ENCODE measurements at places on chromosomes 4 and X. TPM values are rescaled to one million over a fixed set of nuclear protein-coding genes. Genes with fewer than 3 reads are reported as not detected.

The UTP3 gene
- total RNA-seq: 16.1 TPM

The JCHAIN gene
- 1.8 TPM for total RNA-seq

DNA sequence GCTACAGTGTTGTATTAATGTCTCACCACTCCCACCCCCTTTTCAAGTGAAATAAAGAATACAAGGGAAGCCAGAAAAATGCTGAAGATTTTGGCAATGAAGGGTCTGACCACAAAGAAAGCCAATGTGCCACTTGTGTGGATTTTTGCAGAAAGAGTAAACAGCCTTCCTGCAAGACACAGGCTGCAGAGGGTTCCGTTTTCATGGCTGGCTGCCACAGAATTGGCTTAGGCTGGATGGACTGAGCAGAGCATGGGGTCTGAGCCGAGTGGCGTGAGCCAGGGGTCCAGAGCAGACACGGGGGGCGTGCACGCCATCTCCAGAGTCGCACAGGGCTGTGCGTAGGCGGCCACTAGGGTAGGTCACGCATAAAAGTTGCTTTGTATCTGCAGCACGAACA is 69.2 kb downstream of the MTNR1A start:
- DNase-seq: no peak

GRCh38 chrX:39450234-39450977 is 647.4 kb downstream of the BCOR start:
- no peak for DNase-seq

- DNase-seq: peak; percentile 87
Measured at GRCh38 chrX:24055043-24055356, 244 bp downstream of the EIF2S3 start.

The CTSO gene
- total RNA-seq: 10.3 TPM

The POF1B gene
- total RNA-seq: 354 TPM

DNA sequence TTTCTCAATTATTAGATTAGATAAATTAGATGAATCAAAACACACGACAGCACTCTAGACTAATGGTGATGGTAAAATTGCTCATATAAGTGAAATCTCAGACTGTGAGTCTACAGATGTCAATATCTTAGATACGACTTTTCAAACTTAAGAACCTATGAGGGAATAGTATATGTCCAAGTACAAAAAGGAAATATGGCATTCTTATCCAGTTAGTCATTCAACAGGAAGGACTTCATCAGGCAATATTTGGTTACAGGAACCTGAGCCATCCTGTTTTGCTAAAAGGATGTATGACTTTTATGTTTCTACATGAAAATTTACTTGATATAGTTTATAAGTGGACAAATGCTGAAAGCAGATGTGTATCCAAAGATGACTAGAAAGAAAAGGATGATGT is 107.0 kb downstream of the CT47B1 start:
- no peak for DNase-seq

GRCh38 chr4:189659287-189659686 is 281.4 kb upstream of the FRG1 start:
- DNase-seq: no peak

GRCh38 chr4:89316211-89316610 is 8.6 kb upstream of the GPRIN3 start:
- no peak for DNase-seq

The SORBS2 gene
- 34.7 TPM for total RNA-seq

DNA sequence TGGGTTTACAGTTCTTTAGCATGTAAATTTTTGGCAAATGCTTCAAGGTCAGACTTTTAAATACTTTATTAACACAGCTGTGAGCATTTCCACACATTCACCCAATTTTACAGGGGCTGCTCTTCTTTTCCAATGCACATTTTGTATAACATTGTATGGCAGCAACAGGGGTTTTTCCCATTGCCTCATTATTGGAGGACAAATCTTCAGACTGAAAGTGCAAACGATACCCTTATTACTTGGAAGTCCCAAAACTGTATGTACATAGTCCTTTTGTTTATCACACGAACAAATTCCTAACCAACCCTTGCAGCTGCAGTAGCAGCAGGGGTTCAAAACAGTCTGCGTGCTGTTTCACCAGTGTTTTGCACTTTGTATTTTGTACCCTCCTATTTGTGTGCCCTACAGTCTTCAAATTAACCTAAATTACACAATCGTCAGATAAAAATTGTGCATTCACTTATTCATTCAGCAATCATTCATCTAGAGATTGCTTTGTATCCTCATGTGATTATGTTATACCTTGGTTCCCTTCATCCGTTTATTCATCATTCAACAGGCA is 330.7 kb upstream of the RASGEF1B start:
- DNase-seq: no peak

The MGST2 gene
- 83.1 TPM for total RNA-seq

The FGFBP2 gene
- 2.3 TPM for total RNA-seq

DNA sequence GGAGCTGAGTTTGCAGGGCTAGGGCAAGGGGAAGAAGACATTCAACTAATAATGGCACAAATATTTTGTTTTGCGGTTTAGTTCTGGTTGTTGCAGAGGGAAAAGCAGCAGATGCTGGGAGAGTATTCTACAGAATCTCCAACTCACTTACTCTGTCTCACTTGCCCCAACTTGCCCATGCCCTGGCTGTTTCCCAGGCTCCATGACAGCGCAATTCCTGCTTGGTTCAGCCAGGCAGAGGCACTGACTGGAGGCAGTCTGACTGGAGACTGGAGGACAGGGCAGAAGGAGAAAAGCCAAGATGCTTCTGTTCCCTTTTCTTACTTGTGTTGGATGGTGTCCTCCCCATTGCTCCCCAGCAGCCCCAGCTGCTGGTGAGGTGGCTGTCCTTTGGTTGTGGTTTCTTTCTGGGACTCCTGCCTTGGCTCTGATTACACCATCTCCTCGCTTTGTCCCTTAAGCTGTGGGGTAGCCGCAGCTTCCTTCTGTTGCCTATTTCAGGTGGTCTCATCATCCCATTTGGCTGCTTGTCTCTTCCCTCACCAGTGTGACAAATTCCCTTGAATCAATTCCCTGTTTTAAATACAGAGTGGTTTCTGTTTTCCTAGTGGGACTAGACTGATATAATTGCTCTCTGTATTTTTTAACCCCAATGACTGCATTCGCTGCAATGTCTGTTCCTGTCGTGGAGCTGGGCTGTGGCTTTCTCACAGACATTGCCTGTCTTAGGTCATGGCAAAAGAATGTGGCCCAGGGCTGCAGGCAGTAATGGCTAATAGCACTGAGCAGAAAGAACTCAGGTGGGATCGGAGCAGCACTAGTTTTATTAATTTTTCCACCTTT is 24.2 kb upstream of the RASL11B start:
- DNase-seq: no peak

DNA sequence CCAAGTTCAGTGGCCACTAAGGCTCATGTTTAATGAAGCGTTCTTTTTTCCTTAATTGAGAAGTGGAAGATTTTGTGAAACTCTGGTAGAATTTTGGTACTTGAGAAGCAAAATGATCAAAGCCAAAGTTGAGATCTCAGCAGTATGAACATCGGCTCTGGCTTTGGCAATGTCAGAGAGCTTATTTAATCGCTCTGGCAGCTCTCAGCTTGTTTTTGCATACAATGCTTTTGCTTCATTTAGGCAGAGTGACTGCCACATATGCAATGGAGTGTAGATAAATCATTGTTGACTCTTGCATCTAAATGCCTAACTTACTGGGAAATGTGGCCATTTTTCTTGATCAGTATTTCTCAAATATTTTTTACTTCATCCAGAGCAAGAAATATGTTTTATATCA is 135.7 kb downstream of the AASDH start:
- no peak for DNase-seq

DNA sequence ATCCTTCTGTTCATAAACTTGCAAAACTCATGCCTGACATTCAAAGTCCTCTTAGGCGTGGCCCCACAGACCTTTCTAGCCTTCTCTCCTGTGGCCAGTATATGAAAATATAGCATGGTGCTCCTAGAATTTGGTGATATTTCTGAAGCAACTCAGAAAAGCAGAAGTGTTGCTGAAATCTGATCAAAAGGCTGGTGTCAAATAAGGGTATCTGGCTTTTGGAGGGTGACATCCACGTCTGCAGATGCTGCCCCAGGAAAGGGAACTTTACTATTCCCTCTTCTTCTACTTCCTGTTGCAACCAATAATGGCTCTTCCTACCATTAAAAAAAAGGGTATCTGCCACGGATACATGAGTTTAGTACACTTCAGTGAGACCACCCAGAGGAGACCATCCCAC is 83.9 kb upstream of the RPS6KA3 start:
- DNase-seq: no peak

The STARD8 gene
- 1.4 TPM for total RNA-seq

DNA sequence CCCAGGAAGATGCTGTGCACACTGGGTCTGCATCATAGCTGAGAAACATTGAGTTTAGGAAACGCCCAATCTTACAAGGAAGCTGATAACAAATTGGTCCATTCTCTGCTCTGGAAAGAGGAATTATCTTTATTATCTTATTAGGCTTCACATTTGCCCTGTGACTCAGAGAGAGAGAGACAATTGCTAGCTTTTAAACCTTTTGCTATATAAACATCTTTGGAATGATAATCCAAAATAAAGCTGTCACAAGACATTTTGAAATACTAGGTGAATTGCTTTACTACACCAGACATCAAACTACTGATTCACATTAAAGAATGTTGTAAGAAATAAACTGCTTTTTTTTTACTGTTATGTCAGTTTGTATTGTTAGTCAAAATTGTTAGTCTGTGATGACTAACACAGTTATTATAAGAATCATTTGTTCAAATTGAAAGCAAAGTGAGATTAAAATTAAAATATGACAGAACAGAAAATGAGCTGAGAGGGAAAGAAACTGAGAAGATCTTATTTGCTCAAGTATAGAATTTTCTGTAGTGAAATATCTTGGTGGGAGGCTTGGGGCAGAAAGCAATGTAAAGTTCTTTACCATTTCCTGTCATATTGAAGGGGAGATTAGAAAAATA is 765.4 kb upstream of the PCDH10 start:
- no peak for DNase-seq

The GIMD1 gene
- not detected for total RNA-seq

- DNase-seq: no peak
Measured at GRCh38 chrX:120446498-120446897, 22.6 kb downstream of the LAMP2 start.

The NUDT10 gene
- 1.8 TPM for total RNA-seq

The LRCH2 gene
- total RNA-seq: 0.84 TPM

DNA sequence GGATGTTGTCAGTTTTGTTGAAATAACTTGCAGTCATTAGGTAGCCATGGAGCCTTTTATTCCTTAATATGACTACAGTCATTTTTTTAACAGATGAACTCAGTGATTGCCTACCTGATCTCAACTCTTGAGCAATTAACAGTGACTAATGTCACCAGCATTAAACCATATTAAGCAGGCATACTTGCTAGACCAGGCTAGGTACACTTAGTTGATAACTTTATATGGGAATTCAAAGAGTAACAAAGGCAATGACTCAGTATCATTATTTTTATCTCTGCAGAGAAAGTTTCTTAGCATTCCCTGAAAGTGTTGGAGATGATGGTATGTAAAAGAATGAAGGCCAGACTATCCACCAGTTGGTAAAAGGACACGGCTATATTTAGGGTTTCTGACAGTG is at the start of gene C4orf54:
Gene C4orf54, minus strand, starts transcription at position 31 of the 400 bp plus-strand sequence. CDS start 3,180 bp downstream, outside the sequence.
- no peak for DNase-seq

DNA sequence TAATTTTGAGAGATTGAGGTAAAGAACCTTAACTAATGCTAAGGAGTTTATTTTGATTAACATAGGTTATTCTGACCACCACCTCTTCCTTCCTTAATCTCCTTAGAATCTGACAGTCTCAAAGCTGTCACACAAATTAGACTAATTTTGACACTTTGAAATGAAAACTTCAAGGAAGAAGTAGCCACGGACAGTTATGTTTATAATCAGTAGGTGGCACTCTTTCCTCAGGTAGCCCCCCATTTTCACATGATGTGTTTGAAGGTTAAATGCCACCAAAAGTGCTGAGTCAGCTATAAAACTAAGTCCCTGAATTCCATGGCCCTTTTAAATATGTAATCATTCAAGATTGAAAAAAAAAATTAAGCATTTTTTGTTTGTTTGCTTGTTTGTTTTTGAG is 22.4 kb downstream of the TMEM33 start:
- no peak for DNase-seq

- DNase-seq: no peak
Measured at GRCh38 chr4:16217300-16218051, 8.8 kb downstream of the TAPT1 start.

DNA sequence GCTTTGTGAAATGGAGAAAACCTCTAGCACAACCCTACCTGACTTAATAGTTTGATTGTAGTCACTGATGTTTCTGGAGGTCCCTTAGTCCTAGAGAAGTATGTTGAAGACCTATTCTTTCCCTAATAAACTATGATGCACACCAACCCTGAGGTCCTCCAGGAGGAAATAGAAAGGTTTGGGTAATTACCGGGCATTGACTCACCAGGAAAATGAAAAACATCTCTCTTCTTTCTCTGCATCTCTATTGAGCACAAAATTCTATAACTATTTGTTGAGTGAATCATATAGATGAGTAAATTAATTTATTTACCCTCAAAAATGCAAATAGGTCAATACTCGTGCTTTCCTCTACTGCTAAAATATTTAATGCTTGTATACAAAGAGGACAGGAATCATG is 582.4 kb upstream of the FAM241A start:
- DNase-seq: no peak

DNA sequence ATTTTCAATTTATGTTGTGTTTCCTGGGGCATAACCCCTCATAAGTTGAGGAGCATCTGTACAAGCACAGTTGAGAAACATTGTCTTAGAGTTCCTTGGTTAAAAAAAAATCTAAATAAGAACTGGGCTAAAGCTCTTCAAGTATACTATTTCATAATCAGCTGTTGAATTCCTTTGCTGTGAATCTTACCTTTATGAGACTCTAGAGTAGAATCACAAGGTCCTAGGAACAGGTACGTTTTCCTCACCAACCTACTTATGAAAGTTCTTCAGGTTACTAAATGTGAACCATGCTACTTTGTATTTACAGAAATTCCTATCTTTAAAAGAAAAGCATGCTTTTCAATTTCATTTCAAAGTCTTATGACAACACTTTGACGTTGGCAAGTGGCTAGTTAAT is 20.9 kb upstream of the SOD3 start:
- DNase-seq: no peak

DNA sequence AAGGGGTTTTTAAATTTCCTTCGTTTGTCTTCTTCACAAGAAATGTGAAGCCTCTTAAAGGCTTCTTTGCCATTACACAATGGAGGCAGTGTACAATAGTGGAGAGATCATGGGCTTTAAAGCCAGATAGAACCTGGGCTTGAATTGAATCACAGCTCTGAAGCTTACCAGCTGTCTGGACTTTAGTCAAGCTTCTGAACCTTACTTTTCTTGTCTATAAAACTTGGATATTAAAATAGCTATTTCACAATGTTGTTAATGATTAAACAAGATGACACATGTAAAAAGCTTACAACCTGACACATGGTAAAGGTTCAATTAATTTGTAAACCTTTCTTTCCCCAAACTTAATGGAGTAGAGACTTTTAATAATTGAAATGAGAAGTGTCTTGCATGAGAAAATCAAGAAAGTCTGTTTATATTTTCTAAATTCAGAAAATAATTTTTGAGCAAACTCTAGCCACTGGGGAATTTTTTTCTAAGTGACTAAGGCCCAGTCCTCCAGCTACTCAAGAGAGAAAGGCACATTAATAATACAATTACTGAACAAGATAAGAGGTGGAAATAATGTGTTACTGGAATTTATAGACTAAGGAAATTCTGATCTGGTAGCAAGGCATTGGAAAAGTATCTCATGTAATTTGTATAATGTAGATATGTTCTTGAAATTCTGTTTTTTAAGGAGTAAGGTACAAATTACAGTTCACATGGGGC is 21.7 kb upstream of the TBC1D8B start:
- DNase-seq: no peak

The CCKAR gene
- not detected for total RNA-seq

GRCh38 chr4:8940792-8941491 is 69.3 kb upstream of the HMX1 start:
- DNase-seq: no peak

Data from lower leg skin (tissue), 4 donors.